ENCODE measurements at places on chromosomes 3 and 15.

- H3K4me1 ChIP-seq = no peaks in the 10 kb centered on the region
- DNase-seq = no peak
- no peak overlapping the region for H3K4me3 ChIP-seq
- no peak overlapping the region for H3K27ac ChIP-seq
- peaks cover 5% of the 10 kb centered on the region for H3K27me3 ChIP-seq
- H3K36me3 ChIP-seq = no peaks in the 10 kb centered on the region
Observed at GRCh38 chr15:48560321-48561051, 85.0 kb downstream of the FBN1 start.

- no peaks in the 10 kb centered on the region for H3K4me1 ChIP-seq
- H3K36me3 ChIP-seq = no peaks in the 10 kb centered on the region
- peaks cover 11% of the 10 kb centered on the region for H3K27me3 ChIP-seq
- no peak overlapping the region for H3K4me3 ChIP-seq
Observed at GRCh38 chr15:33243869-33244268, 49.4 kb upstream of the FMN1 start.

DNA sequence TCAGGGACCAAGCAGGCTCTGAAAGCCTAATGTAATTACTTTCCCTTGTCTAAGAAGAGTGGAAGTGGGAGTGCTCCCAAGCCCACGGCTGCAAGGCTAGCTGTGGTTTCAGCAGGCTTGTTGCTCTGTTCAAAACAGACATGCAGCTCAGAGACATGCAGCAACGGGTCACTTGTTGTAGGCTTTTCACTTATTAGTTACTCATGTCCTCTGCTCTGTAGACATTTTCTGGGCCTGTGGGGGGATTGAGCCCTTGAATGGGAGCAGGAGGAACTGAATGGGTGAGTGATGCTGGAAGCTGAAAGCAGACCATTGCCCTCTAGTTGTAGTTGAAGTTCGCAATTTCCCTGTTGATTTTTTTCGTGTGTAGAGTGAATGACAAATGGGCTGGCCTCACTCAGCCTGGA lies 261.9 kb upstream of the NR2E3 start:
- no peak overlapping the region for H3K4me3 ChIP-seq
- H3K4me1 ChIP-seq = no peaks in the 10 kb centered on the region
- no peaks in the 10 kb centered on the region for H3K36me3 ChIP-seq
- no peak for DNase-seq
- peaks cover 8% of the 10 kb centered on the region for H3K27me3 ChIP-seq
- no peak overlapping the region for H3K27ac ChIP-seq

DNA sequence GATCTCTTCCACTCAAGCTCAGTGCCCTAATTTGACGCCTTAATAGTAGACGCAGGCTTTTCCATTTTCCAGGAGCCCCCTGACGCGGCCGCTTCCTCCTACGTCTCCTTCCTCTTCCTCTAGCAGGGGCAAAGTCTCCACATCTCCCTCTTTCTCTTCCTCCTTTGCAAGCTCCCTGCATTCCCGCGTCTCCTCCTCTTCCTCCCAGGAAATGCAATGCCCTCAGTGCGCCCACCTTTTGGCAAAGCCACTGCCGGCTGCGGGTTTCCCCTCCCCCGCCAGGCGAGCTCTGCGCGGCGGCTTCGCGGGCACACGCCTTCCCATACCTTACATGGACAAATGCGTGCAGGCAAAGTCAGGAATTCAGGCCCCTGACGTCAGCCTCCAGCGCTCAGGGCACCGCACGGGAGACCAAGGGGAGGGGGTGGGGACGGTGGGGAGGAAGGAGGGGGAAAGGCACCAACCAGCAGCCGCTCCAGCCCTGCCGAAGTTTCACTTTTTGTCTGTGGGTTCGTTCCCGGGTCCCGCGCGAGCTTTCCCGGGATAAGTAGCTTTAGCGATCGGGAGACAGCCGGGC lies 432 bp upstream of the LPP start:
- peak overlapping the region; percentile 89 for H3K4me3 ChIP-seq
- peak overlapping the region; percentile 86 for H3K27ac ChIP-seq
- peaks cover 64% of the 10 kb centered on the region for H3K4me1 ChIP-seq
- peak; percentile 71 for DNase-seq

GRCh38 chr15:27527490-27528067 lies 556.6 kb downstream of the GABRG3 start:
- no peak for DNase-seq
- H3K4me3 ChIP-seq = no peak overlapping the region
- H3K27me3 ChIP-seq = no peaks in the 10 kb centered on the region
- no peaks in the 10 kb centered on the region for H3K4me1 ChIP-seq
- no peaks in the 10 kb centered on the region for H3K36me3 ChIP-seq

GRCh38 chr3:143283432-143284128 lies 164.0 kb downstream of the CHST2 start:
- H3K4me1 ChIP-seq = no peaks in the 10 kb centered on the region
- DNase-seq = no peak
- no peaks in the 10 kb centered on the region for H3K27me3 ChIP-seq
- H3K4me3 ChIP-seq = no peak overlapping the region

- H3K27me3 ChIP-seq = peaks cover 23% of the 10 kb centered on the region
- H3K4me3 ChIP-seq = no peak overlapping the region
- H3K36me3 ChIP-seq = no peaks in the 10 kb centered on the region
- peaks cover 13% of the 10 kb centered on the region for H3K4me1 ChIP-seq
Observed at GRCh38 chr3:108393128-108393900, 97.0 kb downstream of the HHLA2 start.

GRCh38 chr15:64464276-64465005 lies 4.1 kb downstream of the ZNF609 start:
- peaks cover 67% of the 10 kb centered on the region for H3K4me1 ChIP-seq
- no peak overlapping the region for H3K4me3 ChIP-seq
- no peak overlapping the region for H3K27ac ChIP-seq
- DNase-seq = no peak
- peaks cover 36% of the 10 kb centered on the region for H3K36me3 ChIP-seq

- H3K4me1 ChIP-seq = no peaks in the 10 kb centered on the region
- no peaks in the 10 kb centered on the region for H3K27me3 ChIP-seq
- peaks cover 29% of the 10 kb centered on the region for H3K36me3 ChIP-seq
- no peak overlapping the region for H3K27ac ChIP-seq
Observed at GRCh38 chr3:41933154-41933676, 28.7 kb downstream of the ULK4 start.

- peaks cover 94% of the 10 kb centered on the region for H3K27me3 ChIP-seq
- peak overlapping the region; percentile 49 for H3K27ac ChIP-seq
- peaks cover 8% of the 10 kb centered on the region for H3K36me3 ChIP-seq
- H3K4me3 ChIP-seq = peak overlapping the region; percentile 59
Observed at GRCh38 chr3:158105119-158105709, 1.0 kb downstream of the SHOX2 start.

DNA sequence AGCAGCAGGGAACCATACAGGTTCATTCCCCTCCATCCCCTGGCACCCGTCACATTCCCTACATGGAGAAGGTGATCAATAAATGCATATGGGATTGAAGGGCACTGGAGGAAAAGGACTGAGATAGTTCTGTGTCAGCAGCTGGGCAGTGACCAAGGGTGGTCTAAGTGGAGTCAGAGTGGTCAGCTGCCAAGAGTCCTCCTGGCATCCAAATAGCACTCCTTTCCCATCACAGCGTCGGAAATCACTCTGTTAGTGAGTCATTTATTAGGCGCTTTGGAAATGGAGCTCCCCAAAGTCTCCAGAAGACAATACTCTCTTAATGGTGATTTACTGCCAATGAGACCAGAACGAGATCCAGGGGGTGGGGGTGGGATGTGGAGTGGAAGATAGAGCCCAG lies 6.8 kb upstream of the TRH start:
- no peak overlapping the region for H3K4me3 ChIP-seq
- no peak for DNase-seq
- H3K27ac ChIP-seq = no peak overlapping the region
- no peaks in the 10 kb centered on the region for H3K36me3 ChIP-seq

DNA sequence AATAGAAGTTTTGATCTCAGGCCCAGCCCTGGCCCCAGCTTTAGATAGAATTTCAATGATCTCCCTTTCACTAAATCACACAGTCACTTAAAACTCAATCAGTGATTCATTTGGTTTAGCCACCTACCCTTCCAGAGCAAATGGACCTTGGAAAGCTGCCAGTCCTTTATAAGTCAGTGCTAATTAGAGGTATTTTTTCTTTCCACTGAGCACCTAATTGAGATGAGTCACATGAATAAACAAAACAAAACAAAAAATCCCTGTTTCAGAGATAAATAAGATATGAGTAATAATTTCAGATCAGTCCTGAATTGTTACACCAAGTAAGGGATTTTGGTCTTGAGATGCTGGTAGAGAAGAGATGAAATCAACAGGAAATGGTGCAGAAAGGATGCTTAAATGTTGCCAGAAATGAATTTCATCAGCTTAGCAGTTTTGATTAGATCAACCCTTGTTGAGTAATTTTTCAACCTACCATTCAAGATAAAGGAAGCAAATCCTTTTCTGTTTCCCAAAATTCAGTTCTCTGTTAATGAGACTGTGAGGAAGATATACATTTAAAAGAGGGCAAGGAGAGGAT lies 352.0 kb upstream of the COL8A1 start:
- no peak overlapping the region for H3K4me3 ChIP-seq
- no peaks in the 10 kb centered on the region for H3K36me3 ChIP-seq
- no peak for DNase-seq
- H3K27me3 ChIP-seq = no peaks in the 10 kb centered on the region

DNA sequence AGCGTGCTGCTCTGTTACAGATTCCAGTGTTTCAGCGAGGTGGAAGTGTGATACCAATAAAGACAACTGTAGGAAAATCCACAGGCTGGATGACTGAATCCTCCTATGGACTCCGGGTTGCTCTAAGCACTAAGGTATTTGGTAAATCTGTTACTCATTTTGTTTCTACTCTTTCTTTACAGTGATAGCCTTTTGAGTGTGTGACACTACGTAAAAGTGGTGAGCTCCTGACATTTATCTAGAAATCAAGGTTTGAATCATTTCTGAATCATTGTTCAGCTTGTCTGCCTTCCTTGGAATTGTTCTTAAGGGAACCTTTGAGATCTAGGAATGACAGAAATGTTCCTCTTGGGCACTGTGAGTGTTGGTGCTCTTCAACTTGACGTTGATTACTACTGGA lies 11.2 kb upstream of the CAPN3 start:
- peaks cover 36% of the 10 kb centered on the region for H3K36me3 ChIP-seq
- no peak overlapping the region for H3K4me3 ChIP-seq
- H3K27ac ChIP-seq = no peak overlapping the region
- H3K4me1 ChIP-seq = peaks cover 10% of the 10 kb centered on the region

- H3K27ac ChIP-seq = no peak overlapping the region
- H3K4me3 ChIP-seq = no peak overlapping the region
- peaks cover 58% of the 10 kb centered on the region for H3K27me3 ChIP-seq
- H3K36me3 ChIP-seq = no peaks in the 10 kb centered on the region
- no peak for DNase-seq
Observed at GRCh38 chr15:69593981-69594966, 141.7 kb downstream of the RPLP1 start.

GRCh38 chr3:128665362-128666021 lies 14.9 kb upstream of the RPN1 start:
- H3K4me3 ChIP-seq = no peak overlapping the region
- H3K27ac ChIP-seq = no peak overlapping the region
- H3K27me3 ChIP-seq = peaks cover 57% of the 10 kb centered on the region
- H3K36me3 ChIP-seq = no peaks in the 10 kb centered on the region
- no peak for DNase-seq

DNA sequence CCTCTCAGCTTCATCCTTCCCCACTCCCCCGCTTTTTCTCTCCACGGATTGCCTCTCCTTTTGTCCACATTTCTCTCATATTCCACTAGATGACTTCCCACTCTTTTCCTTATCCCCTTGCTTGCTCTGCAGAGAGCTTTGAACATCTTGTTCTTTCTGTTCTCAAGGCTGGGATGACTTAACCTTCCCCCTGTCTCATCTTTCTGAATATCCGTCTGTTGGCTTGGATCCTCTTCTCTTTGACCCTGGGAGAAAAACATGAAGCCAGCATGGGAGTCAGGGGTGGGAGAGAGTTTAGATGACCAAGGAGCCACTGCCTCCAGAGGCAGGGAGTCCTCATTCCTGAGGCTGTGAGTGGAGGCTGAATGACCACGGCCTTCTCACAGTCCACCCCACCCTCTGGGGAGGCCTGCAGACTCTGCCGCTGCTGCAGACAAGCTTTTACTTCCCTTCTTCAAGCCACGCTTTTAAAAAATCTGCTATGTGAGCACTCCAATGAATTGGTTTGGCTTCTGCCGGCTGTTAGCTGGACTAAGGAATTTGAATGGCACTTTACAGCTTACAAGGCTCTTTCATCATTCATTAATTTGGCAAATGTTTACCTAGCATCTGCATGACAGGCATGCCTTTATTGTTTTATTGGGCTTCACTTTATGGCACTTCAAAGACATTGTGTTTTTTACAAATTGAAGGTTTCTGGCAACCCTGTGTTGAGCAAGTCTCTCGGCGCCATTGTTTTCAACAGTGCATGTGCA lies 111.6 kb upstream of the SLC6A6 start:
- H3K27me3 ChIP-seq = peaks cover 24% of the 10 kb centered on the region
- no peak overlapping the region for H3K4me3 ChIP-seq
- DNase-seq = no peak
- H3K36me3 ChIP-seq = no peaks in the 10 kb centered on the region

- no peak overlapping the region for H3K27ac ChIP-seq
- DNase-seq = no peak
- H3K4me3 ChIP-seq = no peak overlapping the region
Observed at GRCh38 chr15:25803036-25803435, 60.1 kb downstream of the ATP10A start.

DNA sequence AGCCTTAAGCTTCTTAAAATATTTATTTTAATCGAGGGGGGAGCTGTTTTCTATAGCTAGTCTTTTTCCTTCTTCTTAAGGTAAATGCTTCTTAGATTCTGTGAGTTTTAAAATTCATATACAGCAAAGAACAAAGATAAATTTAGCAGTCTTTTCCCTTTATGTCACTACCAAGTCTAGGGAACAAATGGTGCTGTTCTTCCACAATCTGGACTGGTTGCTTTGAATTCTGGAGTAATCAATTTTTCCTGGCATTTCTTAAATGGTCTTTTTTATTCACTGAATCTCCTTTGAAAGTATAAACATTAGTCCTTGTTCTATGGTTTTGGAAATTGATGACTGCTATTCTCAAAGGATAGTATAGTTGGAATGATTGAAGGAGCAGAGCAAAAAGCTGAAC lies 82.8 kb downstream of the CHL1 start:
- no peaks in the 10 kb centered on the region for H3K4me1 ChIP-seq
- H3K27me3 ChIP-seq = no peaks in the 10 kb centered on the region
- H3K4me3 ChIP-seq = no peak overlapping the region
- no peak overlapping the region for H3K27ac ChIP-seq
- no peak for DNase-seq

DNA sequence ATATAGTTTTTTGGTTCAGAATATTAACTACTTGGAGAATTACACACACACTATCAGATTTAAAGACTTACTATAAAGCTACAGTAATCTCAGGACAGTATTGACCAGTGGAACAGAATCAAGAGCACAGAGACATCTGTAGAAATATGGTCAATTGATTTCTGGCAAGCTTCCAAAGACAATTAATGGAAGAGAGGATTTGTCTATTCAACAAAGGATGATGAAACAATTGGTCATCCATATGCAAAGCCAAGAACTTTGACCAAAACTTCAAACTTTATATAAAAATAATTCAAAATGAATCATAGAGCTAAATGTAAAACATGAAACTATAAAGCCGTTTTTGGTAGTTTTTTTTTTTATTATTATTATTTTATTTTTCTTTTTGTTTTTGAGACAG lies 29.8 kb upstream of the MB21D2 start:
- H3K36me3 ChIP-seq = no peaks in the 10 kb centered on the region
- H3K27me3 ChIP-seq = no peaks in the 10 kb centered on the region
- no peaks in the 10 kb centered on the region for H3K4me1 ChIP-seq
- H3K4me3 ChIP-seq = no peak overlapping the region

- no peaks in the 10 kb centered on the region for H3K36me3 ChIP-seq
- peaks cover 11% of the 10 kb centered on the region for H3K4me1 ChIP-seq
- H3K4me3 ChIP-seq = no peak overlapping the region
- DNase-seq = no peak
Observed at GRCh38 chr3:156489462-156489911, 65.4 kb downstream of the SSR3 start.

- no peak overlapping the region for H3K27ac ChIP-seq
- no peak overlapping the region for H3K4me3 ChIP-seq
- H3K27me3 ChIP-seq = peaks cover 24% of the 10 kb centered on the region
- peaks cover 7% of the 10 kb centered on the region for H3K36me3 ChIP-seq
- no peaks in the 10 kb centered on the region for H3K4me1 ChIP-seq
Observed at GRCh38 chr15:69693059-69693458, 240.4 kb downstream of the RPLP1 start.

Data from activated naive CD4-positive, alpha-beta T cell treated with anti-CD3 and anti-CD28 coated beads, Interleukin-2, amount 10 ng/mL, durations not matched to agents 7 days and 5 days (primary cell).